ENCODE measurements at places on chromosomes 5 and 9.

- DNase-seq, result no peak
Measured at GRCh38 chr5:66617226-66617861, 21.2 kb downstream of the MAST4 start.

- no peak for DNase-seq
Measured at GRCh38 chr5:133579766-133580165, 32.6 kb downstream of the FSTL4 start.

- DNase-seq, result no peak
Measured at GRCh38 chr5:147564124-147564486, 54.2 kb upstream of the DPYSL3 start.

DNA sequence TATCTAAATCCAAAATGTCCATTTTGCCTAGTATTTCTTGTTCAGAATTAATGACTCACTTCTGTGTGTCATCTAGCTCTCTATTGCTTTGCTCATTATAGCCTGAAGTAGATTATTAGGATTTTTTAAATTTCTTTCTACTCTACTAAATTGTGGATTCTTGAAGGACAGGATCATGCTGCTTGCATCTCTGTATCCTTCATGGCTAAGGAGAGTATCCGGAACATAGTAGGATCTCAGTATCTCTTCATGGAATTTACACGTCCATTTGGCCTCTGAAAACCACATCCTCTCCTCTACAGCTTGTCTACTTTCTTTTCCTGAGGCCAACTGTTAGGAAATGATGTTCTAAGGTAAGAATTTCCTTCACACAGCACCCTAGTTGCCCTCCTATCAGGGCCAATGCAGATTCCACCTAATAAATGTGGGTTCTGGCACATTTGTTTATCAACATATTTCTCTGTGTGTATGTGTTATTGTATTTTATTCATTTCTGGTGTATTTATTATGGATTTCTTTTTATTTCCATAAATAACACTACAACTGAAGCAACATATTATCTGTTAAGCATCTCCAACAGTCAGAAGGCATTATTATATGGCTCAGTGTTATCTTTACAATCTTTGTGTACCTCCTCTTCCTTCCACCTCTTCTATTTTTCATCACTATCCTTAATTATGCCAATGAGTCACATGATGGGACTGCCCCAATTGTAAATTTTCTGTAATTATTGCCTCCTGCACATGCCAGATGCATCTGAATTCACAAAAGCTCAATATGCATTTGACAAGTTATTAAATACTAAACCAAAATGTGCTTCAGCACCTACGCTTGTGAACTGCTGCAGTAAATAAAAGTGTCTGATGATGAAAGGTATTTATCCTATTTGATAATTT is 557.8 kb upstream of the TLE4 start:
- no peak for DNase-seq

DNA sequence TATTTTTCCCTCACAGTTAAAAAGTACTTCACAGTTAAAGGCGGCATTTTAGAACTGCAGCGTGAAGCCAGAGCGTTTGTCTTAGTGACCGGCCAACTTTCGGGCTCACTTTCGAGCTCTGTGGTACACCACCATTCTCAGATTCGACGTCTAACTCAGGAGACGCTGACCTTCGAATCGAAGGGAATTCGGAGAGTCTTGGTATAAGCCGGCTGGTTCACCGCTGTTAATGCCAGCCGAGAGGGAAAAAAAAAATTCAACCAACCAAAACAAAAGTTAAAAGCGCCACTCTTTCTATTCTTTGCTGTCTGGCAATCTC is 544 bp upstream of the SNX24 start:
- DNase-seq, result no peak

DNA sequence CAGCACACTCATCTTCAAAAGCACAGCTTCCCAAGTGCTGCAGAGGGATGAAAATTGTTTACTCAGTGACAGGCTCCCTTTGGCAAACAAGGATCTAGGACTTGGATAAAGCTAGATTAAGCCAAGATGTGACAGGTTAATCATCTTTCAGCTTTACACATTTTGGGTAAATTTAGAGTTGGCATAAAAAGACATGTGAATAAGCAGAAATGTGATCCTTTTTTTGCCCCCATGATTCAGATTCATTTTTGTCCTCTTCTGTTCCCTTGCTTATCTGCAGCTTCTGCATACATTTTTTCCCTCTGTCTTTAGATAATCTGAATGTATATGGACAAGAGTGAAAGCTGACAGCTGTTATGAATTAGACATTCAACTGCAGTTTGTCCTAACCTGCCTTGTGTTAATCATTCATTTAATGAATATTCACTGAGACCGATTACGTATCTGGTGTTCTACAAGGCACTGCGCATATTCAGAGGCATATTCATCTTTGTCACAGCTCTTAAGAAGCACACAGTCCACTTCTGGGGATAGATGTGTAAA is 19.6 kb downstream of the ADAMTSL1 start:
- DNase-seq, result no peak

GRCh38 chr5:84382363-84383295 is 2.1 kb downstream of the EDIL3 start:
- no peak for DNase-seq

GRCh38 chr5:9467199-9468059 is 78.4 kb downstream of the SEMA5A start:
- no peak for DNase-seq
